ENCODE measurements at places on chromosomes 7 and 10. TPM values are rescaled to one million over a fixed set of nuclear protein-coding genes. Genes with fewer than 3 reads are reported as not detected.

DNA sequence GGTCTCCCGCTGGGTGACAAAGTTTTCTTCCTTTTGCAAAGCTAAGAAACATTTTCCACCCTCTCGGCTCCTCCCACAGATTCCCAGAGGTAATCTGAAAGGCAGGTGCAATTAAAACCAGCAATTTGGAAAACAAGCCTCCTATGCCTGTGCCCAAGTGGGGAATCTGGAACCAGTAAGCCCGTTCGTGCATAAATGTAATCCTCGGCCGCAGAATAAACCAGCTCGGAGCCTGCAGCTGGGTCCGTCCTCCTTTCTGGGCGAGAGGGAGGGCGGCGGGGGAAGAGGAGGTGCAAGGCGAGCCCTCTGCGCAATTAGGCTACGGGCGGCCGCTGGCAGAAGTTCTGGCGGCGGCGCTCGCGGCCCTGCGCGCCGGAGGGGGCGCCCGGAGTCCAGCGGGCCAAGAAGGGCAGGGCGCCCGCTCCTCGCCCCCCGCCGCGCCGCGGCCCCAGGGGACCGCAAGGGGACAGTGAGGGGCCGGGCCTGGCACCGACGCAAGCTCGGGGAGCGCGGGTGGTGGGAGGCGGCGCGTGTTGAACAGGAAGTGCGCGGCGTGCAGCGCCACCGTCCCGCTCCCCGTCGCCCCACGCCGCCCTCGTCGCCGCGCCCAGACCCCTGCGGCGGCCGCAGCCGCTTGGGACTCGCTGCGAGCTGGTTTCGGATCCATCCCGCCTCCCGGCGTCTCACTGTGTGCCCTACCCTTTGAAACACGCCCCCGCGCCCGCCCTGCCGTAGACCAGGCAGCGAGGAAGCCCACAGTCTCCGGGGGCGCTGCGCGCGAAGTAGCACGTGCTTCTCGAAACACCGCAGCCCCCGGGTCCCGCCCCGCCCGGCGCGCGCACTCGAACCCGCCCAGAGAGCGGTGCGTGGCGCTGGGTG is at the start of gene PRKAG2:
Gene PRKAG2, minus strand, starts transcription at position 217 of the 879 bp plus-strand sequence. CDS start 495 bp downstream, outside the sequence.
- DNase-seq, result peak; percentile 40

- DNase-seq, result peak; percentile 32
Measured at GRCh38 chr7:25844102-25844870, 307.7 kb upstream of the NFE2L3 start.

- DNase-seq, result peak; percentile 78
Measured at GRCh38 chr7:104971290-104972071, 42.5 kb upstream of the KMT2E start.

DNA sequence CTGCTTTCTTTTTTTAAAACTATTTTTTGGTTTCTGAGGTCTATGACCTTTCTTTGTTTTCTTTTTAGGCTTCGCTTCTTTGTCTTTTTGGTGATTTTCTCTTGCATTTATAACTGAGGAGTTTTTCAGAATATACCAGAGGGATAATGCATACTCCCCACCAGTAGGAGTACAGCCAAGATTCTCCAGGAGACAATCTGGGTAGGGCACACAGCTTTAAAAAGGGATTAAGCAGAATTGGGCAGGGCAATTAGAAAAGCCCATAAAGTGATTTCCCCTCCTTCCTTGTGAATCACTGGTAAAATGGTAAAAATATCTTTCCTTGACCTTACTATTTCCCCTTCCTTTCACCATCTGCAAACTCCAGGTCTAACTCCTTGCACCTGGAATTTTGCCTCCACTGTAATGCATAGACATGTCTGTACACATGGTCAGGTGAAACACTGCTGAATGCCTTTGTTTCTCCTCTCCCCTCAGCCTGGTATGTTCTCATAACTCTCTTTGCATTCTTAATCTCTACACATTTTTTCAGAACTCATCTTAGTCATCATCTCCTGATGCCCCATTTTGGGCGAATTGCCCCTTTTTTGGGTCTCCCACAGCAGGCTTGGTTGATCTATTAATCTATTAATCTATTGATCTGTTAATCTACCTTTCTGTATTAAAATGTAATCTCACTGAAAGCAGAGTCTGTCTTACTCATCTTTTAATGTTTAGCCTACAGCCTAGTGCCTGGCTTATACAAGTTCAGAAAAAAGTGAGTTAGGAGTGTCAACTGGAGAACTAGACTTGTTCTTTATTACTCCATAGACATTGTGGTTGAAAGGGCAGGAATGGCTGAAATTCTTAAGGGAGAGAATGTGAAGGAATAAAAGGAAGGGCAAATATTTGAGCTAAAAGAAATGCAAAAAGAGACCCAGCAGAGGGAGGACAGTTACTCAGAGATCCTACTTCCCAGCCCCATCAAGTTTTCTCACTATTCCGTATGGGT is 64.6 kb downstream of the MDFIC start:
- no peak for DNase-seq

DNA sequence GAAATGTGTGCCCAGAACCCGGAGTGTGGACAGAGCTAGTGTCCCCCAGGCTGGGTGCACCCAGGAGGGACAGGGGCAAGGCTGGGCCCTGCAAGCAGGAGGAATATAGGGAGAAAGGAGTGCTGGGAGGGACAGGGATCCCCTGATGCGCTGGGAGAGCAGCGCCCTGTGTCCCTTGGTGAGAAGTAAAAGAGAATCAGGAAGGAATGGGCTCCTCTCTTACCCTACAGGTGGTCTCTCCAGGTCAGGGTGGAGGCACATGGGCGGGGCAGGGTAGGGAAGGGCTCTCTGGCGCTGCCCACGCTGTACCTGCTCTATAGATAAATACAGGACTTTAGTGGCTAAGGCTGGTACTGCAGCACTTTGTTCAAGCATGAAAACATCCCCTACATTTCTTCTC is 753.8 kb downstream of the GRID1 start:
- no peak for DNase-seq

- DNase-seq, result no peak
Measured at GRCh38 chr7:6530626-6531491, 20.4 kb downstream of the GRID2IP start.

- no peak for DNase-seq
Measured at GRCh38 chr10:12588091-12588860, 238.9 kb downstream of the CAMK1D start.

GRCh38 chr10:97640868-97641811 is 669 bp downstream of the PI4K2A start:
- peak; percentile 54 for DNase-seq

- DNase-seq, result no peak
Measured at GRCh38 chr7:101701153-101701794, 72.2 kb upstream of the MYL10 start.

- no peak for DNase-seq
Measured at GRCh38 chr10:15430969-15431771, 60.1 kb upstream of the FAM171A1 start.

DNA sequence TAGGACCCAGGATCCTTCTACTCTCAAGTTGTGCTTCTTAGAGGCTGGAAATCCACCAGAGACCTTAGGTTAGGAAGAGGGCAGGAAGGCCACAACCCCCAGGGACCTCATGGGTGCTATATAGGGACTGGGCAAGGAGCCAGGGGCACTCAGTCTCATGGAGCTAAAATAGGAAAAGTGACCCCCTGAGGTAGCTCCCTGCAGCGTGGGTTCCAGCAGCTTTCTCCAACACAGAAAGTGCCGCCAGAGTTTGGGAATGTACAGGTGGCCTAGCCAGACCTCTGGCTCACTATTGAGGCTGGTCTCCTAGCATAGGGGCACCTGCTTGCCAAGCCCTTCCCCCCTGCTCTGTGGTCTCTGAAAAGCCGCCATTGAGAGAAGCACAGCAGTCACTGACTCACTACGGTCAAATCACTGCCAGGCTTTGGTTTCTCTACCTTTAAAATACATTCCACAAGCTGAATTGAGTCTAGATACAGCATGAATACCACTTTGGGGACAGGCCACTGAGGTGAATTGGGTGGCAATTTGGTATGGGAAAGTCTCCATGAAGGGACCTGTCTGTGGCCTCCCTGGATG is 333.2 kb upstream of the PODXL start:
- DNase-seq, result no peak

DNA sequence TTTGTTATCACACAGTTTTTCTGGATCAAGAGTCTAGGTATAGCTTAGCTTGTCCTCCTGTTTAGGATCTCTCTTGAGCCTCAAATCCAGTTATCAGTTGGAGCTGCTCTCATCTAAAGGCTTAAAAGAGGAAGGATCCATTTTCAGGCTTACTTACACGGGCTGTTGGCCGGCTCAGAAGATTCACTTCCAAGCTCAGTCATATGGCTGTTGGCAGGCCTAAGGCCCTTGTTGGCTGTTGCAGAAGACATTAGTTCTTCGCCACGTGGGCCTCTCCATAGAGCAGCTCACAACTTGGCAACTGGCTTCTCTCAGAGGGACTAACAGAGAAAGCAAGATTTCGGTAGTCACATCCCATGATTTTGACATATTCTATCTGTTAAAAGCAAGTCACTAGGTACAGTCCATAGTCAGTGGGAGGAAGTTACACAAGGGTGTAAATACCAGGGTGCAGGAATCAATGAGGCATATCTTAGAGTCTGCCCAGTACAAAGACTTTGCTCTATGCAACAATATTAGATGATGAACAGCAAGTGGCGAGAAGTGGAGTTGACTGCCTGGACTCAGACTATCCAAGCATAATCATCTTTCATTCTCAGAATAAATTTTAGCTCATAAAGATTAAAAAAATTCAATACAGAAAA is 280.1 kb upstream of the MBL2 start:
- DNase-seq, result no peak

- no peak for DNase-seq
Measured at GRCh38 chr10:112797855-112798254, 152.2 kb upstream of the TCF7L2 start.

GRCh38 chr7:46812101-46812675 is 769.7 kb downstream of the TNS3 start:
- no peak for DNase-seq

DNA sequence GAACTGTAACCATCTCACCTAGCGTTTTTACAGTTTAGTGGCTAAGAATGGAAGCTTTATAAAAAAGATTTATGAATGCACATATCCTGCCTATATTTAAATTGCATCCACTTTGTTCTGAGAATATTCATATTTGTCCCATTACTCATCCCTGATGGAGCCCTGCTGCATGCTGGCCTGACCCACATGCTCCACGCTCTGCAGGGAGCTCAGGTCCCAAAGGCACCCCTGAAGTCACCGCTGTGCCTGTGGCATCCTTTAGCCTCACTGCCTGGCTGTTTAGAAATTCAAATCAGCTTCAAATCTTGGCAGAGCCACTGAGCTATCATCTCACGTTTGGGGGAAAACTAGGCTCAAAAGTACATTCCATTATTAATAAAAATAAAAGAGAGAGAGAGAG is 24.4 kb downstream of the C10orf90 start:
- no peak for DNase-seq

GRCh38 chr7:14085901-14086300 is 96.4 kb upstream of the ETV1 start:
- no peak for DNase-seq

GRCh38 chr10:112311481-112311880 is 28.3 kb downstream of the TECTB start:
- DNase-seq, result no peak

DNA sequence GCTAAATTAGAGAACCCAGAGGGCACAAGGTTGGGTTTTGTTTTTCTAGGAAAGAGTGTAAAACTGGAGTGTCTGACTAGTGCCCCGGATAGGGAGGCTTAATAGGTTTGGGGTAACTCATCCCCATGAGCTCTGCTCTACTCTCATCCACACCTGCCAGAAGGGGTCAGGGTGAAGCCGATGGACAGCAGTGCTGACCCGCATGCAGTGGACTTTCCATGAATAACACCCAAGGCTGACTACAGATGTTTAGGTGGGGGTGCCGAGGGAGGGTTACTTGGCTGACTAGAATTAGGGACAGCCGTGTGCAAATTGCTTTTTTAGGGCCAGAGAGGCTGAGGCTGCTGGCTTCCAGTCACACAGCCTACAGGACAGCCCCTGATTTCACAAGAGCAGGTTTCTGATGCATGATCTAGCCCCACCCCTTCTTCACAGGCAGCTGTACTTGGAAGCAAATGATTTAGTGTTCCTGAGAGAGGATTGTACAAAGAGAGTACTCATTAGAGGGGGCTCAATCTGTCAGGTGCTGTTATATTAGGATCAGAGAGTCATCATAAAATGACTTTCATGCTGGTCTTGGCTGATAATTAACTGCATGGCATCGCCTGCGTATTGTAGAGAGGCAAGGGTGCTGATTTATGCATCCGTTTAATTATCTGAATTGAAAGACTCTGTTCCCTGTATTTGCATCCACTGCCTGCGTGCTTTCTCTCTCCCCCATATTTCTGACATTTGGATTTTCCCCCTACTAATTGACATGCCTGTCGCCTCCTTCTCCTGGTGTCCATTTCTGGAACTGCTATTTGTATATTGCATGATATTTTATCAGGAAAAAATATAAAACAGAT is 9.5 kb downstream of the INHBA start:
- DNase-seq, result no peak

DNA sequence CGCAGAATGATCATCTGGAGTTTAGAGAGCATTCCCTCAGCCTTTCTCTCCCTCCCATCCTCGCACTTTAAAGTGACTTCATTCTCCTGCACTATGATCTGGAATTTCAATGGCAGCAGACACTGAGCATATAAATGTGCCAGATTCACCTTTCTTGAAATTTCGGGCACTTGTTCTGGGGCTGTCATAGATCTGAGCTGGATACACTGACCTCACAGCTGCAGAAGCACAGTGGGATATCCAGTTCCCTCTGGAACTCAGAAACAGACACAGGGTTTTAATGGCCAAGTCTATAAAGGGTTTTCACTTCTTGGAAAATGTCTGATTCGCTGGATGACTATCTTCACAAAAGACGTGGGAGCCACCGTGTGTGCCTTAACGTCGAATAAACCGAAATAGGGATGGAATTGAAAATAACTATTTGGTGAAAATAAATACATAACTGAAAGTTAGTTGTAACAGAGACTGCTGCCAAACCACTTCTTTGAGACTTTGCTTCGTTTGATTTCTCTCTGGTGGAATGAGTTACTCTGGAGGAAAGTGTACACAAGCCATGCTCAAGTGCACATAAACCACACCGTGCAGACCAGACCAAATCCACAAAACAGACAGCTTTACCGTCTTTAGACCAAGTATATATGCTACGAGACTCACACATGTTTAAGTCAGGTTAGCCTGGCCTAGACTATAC is 126.1 kb downstream of the SVIL start:
- no peak for DNase-seq

- DNase-seq, result no peak
Measured at GRCh38 chr10:90218846-90219245, 517.5 kb downstream of the KIF20B start.

- DNase-seq, result no peak
Measured at GRCh38 chr7:44650772-44651171, 44.3 kb downstream of the OGDH start.

- DNase-seq, result no peak
Measured at GRCh38 chr7:98964596-98964995, 86.3 kb downstream of the TRRAP start.

GRCh38 chr10:74854610-74855009 is 28.2 kb downstream of the KAT6B start:
- DNase-seq, result no peak

PTPRZ1 gene
- not detected for total RNA-seq

PTF1A gene
- not detected for total RNA-seq

ZP3 gene
- total RNA-seq, result 0.32 TPM

GIMAP5 gene
- total RNA-seq, result 0.85 TPM

PTPRN2 gene
- 0.51 TPM for total RNA-seq

CCL24 gene
- total RNA-seq, result not detected

ARID5B gene
- 7.0 TPM for total RNA-seq

LRRC18 gene
- not detected for total RNA-seq

TRIM50 gene
- total RNA-seq, result not detected
